Trophoblast cell (in vitro differentiated cells and primary cell): ENCODE measurements at places on chromosomes 3 and 15.
A peak's percentile ranks its signal among the peaks of the same experiment; 100 is the strongest.

DNA sequence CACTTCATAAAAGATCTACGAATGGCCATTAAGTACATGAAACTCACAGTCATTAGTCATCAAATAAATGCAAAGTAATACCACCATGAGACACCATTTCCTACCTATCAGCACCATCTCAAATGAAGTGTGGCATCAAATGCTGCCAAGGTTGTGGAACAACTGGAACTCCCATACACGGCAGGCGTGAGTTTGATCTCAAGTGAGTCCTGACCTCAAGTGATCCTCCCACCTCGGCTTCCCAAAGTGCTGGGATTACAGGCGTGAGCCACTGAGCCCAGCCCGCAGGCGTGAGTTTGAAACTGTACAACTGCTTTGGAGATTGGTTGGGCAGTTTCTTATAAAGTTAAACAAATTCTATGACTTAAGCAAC lies 28.8 kb upstream of the HDAC11 start:
- DNase-seq = peak; percentile 72

- no peak for DNase-seq
Observed at GRCh38 chr15:41511331-41511898, 2.2 kb downstream of the LTK start.

GRCh38 chr15:101086394-101087171 lies 165.3 kb downstream of the CHSY1 start:
- peak; percentile 67 for DNase-seq

DNA sequence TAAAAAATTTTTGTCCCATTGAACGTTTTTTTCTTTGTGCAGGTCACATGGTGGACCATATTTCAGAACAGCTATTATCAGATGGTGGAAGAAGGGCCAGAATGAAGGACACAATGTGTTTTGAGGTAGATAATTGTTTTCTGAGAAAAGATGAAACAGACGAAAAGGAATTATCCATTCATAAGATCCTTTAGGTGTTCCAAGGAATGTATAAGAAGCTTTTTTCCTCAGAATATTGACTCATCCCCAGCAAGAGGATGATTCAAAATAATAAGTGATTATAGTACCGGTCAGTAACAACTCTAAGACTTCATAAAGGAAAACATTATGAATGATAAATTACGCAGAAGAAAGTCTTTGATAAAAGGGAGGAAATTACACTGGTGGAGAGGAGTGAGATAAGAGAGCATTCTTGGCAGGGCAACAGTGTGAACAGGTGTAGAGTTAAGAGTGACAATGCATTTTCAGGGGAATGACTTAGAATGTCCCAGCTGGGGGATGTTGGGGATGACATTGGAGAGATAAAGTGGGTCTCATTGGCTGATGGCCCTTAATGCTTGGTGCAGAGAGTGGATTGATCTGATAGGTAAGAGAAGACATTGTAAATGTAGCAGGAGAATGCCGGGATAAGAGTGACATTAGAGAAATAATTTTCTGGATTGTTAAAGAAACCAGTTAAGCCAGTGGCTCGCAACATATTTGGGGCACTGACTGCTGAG lies 27.0 kb upstream of the AQP9 start:
- no peak for DNase-seq

DNA sequence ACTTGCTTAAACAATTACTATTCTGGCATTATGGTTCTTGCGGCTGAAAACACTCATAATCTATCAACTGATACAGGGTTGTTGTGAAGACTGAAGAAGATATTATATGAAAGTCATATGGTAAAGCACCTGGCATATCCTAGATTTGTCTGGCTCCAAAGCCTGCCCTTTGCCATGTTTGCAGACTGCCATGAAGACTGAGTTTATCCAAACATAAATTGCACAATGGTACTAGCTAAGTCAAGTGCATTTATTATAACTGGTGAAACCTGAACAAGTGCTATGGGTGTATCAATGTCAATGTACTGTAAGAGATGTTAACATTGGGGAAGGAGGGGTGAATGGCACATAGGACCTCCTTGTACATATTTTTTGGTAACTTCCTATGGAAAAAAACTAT lies 87.4 kb upstream of the MEX3B start:
- DNase-seq = no peak
